ENCODE measurements at places on chromosomes 6 and 20.
A peak's percentile ranks its signal among the peaks of the same experiment; 100 is the strongest.

GRCh38 chr20:5788385-5788895, 38.2 kb downstream of the SHLD1 start:
- peak; percentile 71 for DNase-seq

DNA sequence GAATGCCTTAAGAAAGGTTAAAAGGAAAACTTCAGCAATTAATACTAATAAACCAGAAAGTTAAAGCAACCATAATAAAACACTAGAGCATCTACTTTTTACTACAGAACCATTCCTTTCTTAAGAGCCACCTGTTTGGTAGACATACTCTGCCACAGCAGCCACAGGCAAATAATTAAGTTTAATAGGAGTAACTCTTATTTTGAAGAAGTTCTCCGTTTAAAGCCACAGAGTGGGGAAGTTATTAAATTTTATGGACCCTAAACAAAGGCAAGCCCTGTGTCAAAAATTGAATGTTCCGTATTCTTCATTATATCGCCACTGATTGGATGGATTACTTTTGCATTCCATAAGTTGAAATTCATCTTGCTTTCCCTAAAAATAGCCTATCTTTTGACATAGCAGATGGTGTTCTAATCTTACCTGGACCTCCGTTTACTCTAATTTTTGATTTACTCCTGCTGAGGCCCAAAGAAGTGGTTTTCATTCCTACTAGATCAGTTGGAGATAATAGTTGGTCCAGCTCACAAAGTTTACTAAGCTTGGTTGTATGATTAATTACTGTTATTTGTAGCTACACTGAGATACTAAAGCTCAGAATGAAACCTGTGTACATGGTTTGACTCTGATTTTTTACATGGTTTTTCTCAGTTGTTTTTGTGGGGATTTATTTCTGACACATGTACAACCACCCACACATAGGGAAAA, 140.4 kb upstream of the SUPT3H start:
- DNase-seq = no peak

- DNase-seq = no peak
These were observed 15.6 kb upstream of the STX11 start for GRCh38 chr6:144134737-144135136.

- no peak for DNase-seq
These were observed 342.0 kb downstream of the SOX4 start for GRCh38 chr6:21935561-21936028.
